HTR-8/SVneo (cell line): ENCODE measurements at places on chromosomes 3 and 15.

- no peak for DNase-seq
Observed at GRCh38 chr3:129663930-129664646, 57.6 kb upstream of the PLXND1 start.

DNA sequence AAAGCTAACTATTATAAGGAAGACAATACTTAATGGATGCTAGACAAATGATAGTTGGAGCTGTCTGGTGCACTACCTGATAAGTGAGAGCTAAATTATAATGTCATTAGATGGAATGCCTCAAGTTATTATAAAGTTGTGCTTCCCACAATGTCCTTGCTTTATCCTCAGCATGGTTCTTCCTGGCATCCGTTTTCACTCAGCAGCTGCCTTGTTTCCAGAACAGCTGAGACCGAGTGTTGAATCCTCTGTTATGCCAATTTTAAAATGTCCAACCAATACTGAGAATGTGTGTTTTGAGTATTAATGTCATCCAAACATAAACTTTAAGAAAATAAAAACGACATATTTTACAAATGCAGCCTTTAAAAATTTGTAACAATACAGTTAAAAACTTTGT, 286.7 kb upstream of the SOX2 start:
- no peak for DNase-seq

DNA sequence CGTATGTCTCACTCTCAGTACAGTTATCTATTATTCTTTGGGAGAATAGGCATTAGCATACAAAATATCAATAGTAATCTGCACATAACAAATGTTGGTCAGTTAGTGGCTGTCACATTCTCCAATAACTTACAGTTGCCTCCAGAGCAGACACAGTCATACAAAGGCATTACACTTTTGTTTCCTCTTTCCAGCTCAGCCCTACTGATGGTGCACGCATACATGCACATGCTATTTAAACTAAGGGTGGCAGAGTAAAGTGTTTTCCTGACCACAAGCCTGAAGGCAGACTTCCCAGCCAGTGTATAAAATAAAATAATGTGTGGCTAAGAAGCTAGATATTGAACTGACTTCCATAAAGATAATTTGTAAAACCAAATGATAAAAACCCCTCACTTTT, 47.6 kb downstream of the PHLDB2 start:
- no peak for DNase-seq

GRCh38 chr3:111035902-111036301, 35.7 kb upstream of the NECTIN3 start:
- DNase-seq, result no peak

GRCh38 chr3:186665625-186666188, at the start of gene HRG:
HRG (plus strand) TSS chr3:186666014; CDS start chr3:186666032, 18 bp downstream.
- DNase-seq, result no peak

DNA sequence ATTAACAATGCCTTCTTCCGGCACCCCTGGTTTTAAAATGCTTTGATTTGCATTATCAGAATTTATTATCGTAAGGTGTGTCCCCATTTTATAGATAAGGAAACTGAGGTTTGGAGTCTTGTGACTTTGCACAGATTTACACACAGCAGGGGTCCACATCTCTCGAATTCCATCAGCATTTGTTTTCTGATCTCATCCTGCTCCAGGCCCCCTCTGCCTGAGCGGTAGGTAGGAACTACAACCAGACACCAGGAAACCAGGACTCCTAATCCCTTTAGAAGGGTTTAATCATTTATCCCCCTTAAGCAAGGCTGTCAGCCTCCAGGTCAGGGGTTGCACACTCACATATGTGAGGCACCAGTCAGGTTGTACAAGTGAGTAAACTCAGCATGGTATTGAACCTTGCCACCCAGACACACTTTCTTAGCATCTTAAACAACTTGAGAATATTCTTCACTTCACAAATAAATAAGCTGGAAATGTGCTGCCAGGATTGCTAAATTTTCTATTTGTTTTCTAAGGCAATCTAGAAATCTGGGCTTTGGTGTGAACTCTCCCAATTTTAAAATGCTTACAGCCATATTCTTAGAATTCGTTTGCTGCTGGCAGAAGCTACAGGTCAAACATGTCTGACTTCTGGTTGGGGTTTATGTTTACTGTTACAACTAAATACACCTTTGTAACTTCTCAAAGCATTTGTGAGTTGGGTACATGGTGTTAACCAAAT, 31.7 kb upstream of the CMTM7 start:
- DNase-seq, result no peak

- no peak for DNase-seq
Observed at GRCh38 chr3:192564611-192565010, 162.7 kb downstream of the FGF12 start.

DNA sequence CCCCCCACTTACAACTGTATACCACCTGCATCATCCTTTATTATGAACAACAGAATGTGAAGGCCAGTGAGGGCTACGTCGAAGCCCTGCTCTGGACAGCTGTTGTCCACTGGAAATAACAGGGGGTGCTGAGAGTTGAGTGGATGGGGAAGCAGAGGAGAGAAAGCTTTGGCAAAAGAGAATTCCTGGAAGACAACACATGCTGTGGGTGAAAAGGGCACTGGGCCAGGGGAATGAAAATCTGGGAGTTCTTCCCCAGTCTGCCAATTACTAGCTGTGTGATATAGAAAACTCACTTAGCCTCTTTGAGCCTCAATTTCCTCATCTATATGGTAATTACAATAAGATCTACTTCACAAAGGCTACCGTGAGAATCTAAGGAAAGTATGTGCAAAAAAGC, 40.7 kb downstream of the FSTL1 start:
- DNase-seq, result no peak

GRCh38 chr3:194749631-194750490, 64.2 kb downstream of the FAM43A start:
- DNase-seq, result no peak

GRCh38 chr3:177224414-177224813, 27.1 kb upstream of the TBL1XR1 start:
- no peak for DNase-seq

GRCh38 chr15:92418864-92419263, 25.2 kb downstream of the ST8SIA2 start:
- no peak for DNase-seq

DNA sequence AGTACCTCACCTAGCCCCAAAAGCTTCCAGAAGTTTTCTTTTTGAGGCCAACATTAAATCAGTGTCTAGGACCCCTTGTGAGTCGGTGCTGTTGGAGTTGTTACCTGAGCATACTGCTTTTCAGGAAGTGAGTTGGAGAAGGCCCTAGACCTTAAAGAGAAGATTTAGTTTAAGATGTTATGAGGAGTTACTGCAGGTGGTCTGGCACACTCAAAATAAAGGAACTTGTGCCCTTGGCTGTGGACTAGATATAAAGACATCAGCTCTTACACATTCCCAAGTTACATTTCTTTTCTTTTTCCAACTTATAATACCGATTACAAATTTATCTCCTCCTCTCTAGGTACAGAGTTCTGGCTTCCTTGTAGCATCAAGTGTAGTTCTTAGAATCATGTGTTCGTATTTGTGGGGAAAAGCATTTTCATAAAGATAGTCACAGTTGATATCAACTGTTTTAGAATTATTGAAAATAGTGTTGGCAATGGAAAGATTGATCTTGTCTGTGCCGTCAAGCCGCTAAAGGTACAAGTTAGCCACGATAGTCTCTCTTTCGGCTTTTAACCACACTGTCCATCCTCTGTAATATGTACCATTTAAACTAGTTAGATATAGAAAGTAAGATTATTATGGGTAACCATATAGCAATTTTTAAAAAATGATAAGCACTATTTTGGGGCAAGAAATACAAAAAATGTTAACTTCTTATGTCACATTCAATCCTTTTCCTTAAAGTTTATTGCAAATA, 8.6 kb downstream of the ZIC1 start:
- no peak for DNase-seq

- no peak for DNase-seq
Observed at GRCh38 chr3:126659915-126660886, 5.3 kb upstream of the TXNRD3 start.

GRCh38 chr3:53101956-53102355, 28.3 kb downstream of the RFT1 start:
- no peak for DNase-seq

DNA sequence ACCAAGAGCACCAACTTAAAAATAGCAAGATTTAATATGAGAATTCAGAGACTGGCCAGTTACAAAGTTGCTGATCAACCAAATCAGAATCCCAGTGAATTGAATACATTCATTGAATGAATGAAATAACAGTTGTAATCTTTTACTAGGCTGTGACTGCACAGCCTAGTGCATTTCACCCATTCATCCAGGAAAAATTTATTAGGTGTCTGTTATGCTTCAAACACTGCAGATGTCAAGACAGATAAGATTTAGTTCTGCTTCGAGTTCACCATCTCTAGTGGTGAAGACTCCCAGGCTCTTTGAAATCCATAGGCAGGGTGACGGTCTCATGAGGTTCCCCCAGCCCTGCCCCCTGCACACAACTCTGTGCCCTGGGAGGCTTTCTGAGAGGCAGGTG, 28.9 kb downstream of the TGM4 start:
- DNase-seq, result no peak

GRCh38 chr3:113223475-113224281, 12.3 kb downstream of the BOC start:
- no peak for DNase-seq

- DNase-seq, result no peak
Observed at GRCh38 chr3:168820810-168821415, 725.2 kb upstream of the GOLIM4 start.

- no peak for DNase-seq
Observed at GRCh38 chr3:52800079-52800478, 5.5 kb downstream of the ITIH3 start.

DNA sequence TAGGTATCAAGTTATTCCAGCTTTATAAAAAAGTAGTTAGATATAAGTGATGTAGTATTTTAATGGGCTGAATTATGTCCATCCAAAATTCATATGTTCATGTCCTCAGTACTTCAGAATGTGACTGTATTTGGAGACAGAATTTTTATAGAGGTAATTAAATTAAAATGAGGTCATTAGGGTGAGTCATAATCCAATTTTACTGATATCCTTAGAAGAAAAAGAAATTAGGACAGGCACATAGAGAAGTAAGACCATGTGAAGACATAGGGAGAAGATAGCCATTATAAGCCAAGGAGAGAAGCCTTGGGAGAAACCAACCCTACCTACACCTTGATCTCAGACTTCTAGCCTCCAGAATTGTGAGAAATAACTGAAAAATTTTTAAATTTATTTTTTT, 30.3 kb downstream of the RAP2B start:
- DNase-seq, result no peak

DNA sequence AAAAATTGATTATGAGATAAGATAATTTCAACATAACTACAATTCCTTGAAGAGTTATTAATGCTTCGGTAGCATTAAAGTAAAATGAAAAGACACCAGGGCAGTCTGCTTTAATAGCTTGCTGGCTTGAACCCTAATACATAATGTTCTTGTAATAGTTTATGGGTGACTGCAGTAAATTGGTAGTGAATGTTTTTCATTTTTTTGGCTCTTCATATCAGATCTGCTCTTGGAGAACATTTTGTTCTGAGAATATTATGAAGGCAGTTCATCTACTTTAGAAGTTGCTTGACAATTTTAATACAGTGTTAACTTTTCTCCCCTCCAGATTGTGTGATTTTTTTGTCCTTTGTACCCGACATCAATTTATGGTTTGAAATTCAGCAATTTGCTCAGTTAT, 128.4 kb downstream of the ZBTB20 start:
- DNase-seq, result no peak

- DNase-seq, result no peak
Observed at GRCh38 chr3:145219355-145220235, 941.4 kb downstream of the PLOD2 start.

DNA sequence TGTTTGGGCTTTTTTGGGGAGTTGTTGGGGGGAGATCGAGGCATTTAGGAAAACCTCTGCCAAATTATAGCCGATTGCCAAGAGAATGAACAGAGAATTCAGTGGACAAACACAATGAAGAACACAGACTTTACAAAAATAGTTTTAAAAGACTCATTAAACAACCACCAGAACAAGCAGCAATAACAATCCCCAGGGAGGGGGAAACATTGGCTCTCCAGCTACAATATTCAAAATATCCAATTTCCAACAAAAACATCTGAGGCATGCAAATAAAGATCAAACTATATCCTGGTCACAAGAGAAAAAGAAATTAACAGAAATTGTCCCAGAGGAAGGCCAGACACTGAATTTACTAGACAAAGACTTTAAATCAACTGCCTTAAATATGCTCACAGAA, 24.5 kb upstream of the ANKRD28 start:
- DNase-seq, result no peak

- DNase-seq, result no peak
Observed at GRCh38 chr3:126013751-126014156, 44.8 kb downstream of the ROPN1B start.

DNA sequence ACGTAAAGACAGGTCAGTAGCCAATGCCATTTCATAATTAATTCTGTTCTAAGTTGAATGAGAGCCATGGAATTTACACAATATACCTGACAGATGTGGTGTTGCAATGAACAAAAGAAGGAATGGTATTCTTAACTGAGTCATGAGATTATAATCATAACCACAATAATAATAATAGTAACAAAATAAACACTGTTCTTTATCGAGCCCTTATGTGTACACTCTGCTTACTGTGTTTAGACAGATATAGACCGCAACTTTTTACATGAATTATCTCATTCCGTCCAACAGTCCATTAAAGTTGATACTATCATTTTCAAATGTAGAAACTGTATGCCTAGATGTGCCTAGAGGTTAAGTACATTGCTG, 28.2 kb upstream of the SCAANT1 start:
- DNase-seq, result no peak

- DNase-seq, result no peak
Observed at GRCh38 chr3:196645096-196645495, 5.6 kb downstream of the NRROS start.

DNA sequence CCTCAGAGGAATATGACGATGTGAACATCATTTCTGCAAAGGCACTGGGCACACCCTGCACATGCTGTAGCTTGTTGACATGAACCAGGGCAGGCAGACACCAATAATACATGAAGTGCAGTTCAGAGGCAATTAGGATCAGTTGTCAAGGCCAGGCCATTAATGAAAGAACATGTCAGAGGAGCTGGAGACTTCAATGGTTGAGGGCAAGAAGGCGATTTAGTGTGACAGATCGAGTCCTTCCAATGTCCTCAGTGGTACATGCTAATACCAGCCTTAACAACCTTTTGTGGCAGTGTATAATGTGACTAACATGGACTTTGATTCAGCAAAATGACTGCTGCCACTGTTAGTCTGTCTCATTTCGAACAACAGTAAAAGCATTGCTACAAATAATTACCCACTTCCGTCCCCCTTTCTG, 205.2 kb upstream of the NANOGP8 start:
- DNase-seq, result no peak
